Activated T-cell treated with anti-CD3 and anti-CD28 coated beads for 1 hour (primary cell): ENCODE measurements at places on chromosomes 1 and 21.

- no peak for DNase-seq
Observed at GRCh38 chr1:103457886-103458455, 67.5 kb upstream of the RNPC3 start.

DNA sequence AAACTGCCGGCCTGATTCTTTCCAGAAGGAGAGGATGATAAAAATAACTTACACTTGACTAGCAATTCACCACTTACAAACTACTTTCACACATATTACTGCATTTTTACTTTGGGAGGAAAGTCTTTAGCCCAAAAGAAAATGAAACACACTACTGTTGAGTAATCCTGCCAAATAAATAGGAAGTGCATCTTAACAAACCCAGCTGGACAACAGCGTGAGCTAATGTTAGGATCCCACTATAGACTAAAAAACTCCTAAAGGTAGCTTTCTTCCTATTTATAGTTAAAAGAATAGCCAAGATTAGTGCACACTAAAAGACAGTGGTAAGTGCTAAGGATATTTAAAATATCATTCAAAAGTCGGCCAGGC lies 83.8 kb downstream of the HSF2BP start:
- no peak for DNase-seq

GRCh38 chr1:52432807-52433206 lies 28.4 kb downstream of the PRPF38A start:
- no peak for DNase-seq

GRCh38 chr1:94931254-94931841 lies 4.4 kb upstream of the CNN3 start:
- no peak for DNase-seq

- DNase-seq: no peak
Observed at GRCh38 chr1:64911326-64911725, 55.0 kb downstream of the JAK1 start.

- DNase-seq: no peak
Observed at GRCh38 chr1:194658090-194658439, 1471.7 kb upstream of the B3GALT2 start.

GRCh38 chr1:9892563-9893528 lies 17.2 kb downstream of the CTNNBIP1 start:
- no peak for DNase-seq
